Colonic mucosa (tissue), 4 donors: ENCODE measurements at places on chromosomes 1 and 21. TPM values are rescaled to one million over a fixed set of nuclear protein-coding genes. Genes with fewer than 3 reads are reported as not detected.

Gene TNFRSF9
- total RNA-seq: 0.17 TPM

Gene TNFSF4
- 0.44 TPM for total RNA-seq

Gene SERPINC1
- 1.8 TPM for total RNA-seq

DNA sequence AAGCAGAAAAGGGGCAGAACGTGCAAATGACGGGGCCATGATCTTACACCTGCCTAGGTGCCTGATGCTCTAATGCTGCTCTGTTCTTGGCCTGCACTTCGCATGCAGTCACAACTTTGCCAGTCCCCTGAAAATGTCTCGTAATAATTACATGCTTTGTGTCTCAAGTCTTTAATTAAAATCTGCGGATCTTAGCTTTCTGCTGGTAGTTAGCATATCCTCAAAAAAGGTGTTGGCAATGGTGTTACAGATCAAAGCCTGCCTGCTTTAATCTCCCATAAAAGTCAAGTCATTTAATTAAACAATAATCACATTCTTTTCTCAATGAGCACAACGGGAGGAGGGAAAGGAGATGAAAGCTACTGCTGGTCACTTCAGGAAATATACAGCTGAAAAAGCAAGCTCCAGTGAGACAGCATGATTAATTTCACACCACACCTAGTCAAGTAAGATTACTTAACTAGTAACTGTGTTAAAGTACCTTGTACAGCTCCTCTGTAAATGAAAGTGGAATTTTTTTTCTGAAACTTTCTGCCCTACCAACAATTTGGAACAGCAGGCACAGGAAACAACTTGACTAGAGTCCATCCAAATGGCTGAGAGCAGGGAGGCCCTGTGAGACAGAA, 45.8 kb downstream of the STX6 start:
- H3K27me3 ChIP-seq: no peaks in the 10 kb centered on the region
- no peak overlapping the region for H3K27ac ChIP-seq
- H3K4me3 ChIP-seq: no peak overlapping the region
- DNase-seq: no peak
- H3K36me3 ChIP-seq: peaks cover 3% of the 10 kb centered on the region

DNA sequence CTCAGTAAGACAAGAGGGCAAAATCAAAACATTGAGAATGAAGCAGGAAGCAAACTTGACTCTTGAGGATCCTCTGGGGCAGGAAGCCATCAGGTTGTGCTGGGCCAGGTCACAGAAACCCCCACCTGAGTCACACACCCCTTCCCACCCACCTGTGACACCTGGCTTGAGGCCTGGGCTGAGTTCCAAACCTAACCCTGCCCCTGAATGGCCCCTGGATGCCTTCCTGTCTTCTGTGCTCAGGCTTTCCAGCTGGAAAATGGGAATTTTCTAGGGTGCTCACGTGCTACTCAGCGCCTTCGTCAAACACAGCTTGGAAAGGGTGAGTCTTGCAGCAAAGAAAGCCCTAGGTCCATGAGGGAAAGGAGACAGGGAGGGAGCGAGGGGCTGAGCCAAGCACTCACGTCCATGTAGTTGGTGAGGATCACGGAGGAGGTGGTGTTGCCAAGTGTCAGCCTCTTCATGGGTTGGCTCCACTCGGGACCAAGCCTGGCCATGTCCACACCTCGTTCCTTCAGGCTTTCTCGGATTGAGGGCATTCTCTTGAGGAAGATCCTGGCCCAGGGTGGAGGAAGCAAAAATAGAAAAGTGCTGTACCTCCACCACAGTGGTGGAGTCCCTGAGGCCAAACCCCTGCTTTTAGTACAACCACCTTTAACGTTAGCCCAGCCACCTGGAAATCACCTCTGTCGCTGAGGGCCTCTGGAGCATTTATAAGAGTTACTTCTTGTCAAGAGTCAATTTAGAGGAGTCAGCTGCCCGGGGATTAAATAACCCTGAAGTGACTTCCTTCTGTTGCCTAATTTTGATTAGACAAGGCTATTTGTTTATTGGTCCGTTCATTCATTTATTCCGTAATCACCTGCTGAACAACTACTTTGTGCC, 4.3 kb downstream of the REN start:
- no peak overlapping the region for H3K27ac ChIP-seq
- H3K4me3 ChIP-seq: no peak overlapping the region
- DNase-seq: no peak
- no peaks in the 10 kb centered on the region for H3K27me3 ChIP-seq
- peaks cover 3% of the 10 kb centered on the region for H3K4me1 ChIP-seq
- H3K36me3 ChIP-seq: no peaks in the 10 kb centered on the region

GRCh38 chr1:18058206-18058921, 49.2 kb upstream of the IGSF21 start:
- no peak for DNase-seq
- no peak overlapping the region for H3K4me3 ChIP-seq
- H3K27ac ChIP-seq: no peak overlapping the region
- H3K36me3 ChIP-seq: no peaks in the 10 kb centered on the region
- no peaks in the 10 kb centered on the region for H3K27me3 ChIP-seq

Gene C21orf58
- total RNA-seq: 5.5 TPM

Gene ITPKB
- 11.6 TPM for total RNA-seq

Gene CR1L
- not detected for total RNA-seq

Gene SAMSN1
- total RNA-seq: 2.5 TPM

- DNase-seq: no peak
- no peaks in the 10 kb centered on the region for H3K36me3 ChIP-seq
- H3K4me1 ChIP-seq: no peaks in the 10 kb centered on the region
- H3K27ac ChIP-seq: no peak overlapping the region
- H3K4me3 ChIP-seq: no peak overlapping the region
Observed at GRCh38 chr1:62382658-62382955, 54.2 kb upstream of the USP1 start.

- no peak overlapping the region for H3K27ac ChIP-seq
- H3K27me3 ChIP-seq: no peaks in the 10 kb centered on the region
- H3K36me3 ChIP-seq: no peaks in the 10 kb centered on the region
- DNase-seq: peak; percentile 42
- no peak overlapping the region for H3K4me3 ChIP-seq
Observed at GRCh38 chr1:230507666-230508402, 81.7 kb upstream of the PGBD5 start.
